ENCODE measurements at places on chromosomes 2 and 18.

DNA sequence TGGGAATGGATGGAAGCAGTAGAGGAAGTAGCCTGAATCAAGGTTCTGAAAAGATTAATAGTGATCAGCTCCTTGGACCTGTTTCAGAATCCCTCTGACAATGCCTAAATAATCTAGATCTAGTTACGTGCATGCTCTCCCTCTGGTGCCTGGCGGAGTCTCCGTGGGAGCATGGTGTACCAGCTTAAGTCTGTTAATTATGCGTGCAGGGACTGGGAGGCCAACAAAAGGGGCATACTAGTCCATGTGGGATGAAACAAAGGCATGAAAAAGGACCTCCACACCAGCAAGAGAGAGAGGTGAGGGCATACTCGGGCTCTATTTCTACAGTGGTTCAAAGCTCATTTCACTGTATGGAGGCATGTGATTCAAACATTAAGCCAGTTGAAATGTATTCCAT, 200.3 kb downstream of the DPP4 start:
- no peak for DNase-seq

DNA sequence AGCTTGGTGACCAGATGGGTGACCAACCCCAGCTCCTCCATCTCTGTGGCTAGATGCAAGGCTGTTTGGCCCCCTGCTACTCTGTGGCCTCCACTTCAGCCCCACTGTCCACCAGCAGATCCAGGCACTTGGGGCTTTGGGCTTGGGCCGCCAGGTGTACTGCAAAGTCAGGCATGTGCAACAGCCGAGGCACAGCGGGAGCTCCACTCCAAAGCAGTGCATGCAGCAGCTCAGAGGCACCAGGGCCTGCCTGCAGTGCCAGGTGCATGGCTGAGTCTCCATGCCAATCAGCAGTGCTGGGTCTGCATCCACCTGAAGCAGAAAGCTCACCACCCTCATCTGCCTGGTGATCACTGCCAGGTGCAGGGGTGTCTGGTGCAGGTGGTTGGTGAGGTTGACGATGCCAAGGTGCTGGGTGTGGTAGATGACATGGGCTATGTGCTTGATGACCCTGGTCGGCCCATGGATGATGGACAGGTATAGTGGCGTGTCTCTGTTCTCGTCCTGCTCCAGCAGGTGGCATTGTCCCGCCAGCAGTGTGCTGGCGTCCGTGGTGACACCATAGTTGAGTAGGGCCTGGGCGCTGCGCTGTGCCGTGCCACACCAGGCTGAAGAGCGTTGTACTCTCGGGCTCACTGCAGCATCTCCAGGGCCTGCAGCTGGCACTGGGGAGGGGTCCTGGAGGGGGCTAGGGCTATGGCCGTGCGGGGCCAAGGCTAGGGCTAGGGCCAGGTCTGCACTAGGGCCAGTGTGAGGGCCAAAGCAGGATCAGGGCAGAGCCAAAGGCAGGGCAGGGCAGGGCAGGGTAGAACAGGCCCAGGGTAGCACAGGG, 1.0 kb upstream of the ANKRD62 start:
- DNase-seq, result no peak

DNA sequence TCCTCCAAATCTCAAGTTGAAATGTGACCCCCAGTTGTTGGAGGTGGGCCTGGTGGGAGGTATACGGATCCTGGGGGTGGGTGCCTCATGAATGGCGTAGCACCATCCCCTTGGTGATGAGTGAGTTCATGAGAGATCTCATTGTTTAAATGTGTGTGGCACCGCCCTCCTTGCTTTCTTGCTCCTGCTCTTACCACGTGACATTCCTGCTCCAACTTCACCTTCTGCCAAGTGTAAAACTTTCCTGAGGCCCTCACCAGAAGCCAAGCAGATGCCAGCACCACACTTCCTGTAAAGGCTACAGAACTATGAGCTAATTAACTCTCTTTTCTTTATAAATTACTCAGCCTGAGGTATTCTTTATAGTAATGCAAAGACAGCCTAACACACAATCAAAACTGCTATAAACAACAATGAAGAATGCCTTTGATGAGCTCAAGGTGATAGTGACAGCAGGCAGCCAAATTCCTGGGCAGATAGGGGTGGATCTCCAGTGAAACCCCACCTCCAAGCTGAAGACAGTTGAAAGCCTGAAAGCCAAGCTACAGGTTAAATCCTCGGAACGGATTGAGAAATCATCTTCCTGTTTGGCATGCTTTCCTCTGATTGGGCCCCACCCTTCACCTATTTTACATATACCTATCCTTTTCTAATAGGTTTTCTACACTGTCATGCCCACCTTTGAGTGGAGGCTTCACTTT, 26.9 kb downstream of the MCEE start:
- DNase-seq, result no peak

GRCh38 chr18:7196421-7196820, 34.5 kb upstream of the LRRC30 start:
- no peak for DNase-seq

DNA sequence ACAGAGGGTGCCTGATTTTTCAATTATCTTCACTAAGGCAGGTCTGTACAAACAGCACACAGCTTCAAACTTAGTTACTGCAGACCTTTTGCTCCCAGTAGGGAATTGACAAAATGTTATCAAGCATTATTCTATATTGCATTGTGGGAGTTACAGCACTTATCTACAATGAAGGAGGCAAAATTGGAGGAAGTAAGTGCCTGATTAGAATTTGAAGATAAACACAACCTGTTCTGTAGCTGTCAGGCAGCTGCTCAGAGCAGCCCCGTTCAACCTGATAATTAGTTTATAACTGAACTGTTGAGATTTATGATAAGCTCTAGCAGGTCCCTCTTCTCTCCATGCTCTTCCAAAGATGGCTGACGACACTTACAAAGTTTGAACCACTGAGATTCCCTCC, 364.4 kb upstream of the CYRIA start:
- no peak for DNase-seq

DNA sequence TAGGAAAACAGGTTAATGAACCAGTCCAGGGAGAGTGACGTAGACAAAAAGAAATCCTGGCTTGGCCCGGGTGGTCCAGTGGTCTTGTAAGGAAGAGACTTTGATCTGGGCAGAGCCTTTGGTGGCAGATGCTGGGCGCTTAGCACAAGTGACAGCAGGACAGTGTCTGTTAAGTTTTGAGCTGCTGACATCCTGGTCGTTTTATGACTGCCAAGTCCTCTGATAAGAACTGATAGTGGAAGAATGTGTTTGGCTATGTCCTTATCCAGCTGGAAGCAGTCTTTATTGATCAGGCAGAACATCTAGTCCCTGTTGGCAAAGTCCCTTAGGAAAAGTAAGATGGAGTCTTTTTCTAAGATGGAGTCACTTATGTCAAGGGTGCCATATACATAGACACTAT, 27.4 kb upstream of the ZNF407 start:
- DNase-seq, result no peak

DNA sequence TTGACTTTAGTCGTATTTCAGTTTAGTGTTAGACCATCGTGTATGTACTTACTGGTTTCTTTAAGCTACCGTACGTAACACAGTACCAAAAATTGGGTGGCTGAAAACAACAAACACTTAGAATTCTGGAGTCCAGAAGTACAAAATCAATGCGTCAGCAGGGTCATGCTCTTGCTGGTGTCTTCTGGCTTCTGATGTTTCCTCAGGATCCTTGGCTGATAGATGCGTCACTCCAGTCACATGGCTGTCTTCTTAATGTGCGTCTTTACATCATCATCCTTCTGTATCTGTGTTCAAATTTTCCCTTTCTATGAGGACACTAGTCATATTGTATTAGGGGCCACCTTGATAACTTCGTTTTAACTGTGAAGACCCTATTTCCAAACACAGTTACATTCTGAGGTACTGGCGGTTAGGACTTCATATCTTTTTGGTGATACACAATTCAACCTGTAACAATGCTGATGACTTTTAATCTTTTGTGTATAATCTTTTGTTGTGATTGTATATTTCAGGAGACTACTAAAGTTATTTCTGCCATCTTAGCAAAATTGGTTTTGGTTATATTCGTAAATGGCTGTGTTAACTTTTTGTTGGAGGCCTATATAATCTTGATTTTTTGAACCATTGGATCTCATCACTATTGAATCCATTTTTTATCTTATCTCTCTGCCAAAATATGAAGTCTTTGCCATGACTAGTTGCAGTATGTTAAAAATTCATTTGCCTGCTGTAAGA, 25.4 kb downstream of the ACTR3 start:
- no peak for DNase-seq

- no peak for DNase-seq
These were observed 164.2 kb upstream of the SETBP1 start for GRCh38 chr18:44516450-44516849.

DNA sequence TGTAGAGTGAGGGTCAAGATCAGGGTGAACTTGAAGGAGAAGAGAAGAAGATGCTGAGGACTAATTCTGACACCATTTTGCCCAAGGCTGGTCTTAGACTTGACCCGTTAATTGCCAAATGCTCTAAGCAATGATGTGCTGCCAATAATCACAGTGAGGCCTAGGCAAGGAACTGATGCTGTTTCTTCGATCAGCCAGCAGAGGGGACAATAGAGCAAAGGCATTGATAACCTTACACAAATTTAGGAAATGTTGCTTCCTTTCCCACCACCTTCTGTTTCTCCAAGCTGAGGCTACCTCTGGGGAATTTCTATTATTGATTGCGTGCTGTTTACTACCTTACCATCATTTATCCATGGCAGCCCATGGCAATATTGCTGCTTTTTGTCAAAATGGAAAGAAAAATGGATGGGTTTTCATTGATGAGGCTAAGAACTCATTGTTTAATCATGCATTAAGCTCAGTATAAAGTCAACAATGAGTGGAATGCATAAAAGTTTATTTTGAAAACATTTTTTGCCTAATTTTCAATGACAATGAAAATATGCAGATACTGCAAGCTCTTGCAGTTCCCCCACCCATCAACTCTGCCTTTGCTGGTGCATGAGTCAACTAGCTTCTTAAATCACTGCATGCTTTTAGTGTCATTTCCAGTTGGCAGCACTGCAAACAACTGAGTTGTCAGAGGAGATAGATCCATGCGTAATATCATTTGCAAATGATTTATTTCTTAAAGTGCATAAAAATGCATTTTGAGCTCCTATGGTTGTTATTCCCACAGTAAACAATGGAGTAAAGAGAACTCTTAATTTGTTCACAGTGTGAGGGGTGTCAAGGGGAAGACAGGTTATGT, 116.4 kb upstream of the NYAP2 start:
- no peak for DNase-seq

DNA sequence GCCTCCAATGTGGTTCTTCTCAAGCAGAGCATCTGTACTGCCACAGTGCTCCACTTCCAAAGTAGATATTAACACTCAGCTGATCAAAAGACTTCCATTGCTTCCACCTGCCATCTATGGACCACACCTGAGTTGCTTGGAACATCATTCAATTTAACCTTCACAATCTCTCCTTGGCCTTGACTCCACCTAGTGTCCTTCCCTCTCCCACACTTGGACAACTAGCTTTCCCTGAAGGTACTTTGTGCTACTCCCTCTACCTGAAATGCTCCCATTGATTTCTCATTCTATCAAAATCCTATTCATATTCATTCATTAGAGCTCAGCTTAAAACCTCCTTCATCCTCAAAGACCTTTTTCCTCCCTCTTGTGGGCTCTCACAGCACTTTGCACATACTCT, 48.7 kb downstream of the SOWAHC start:
- no peak for DNase-seq

- DNase-seq, result no peak
These were observed 496.9 kb upstream of the HNMT start for GRCh38 chr2:137467246-137467862.

GRCh38 chr2:169815849-169816248, 8.9 kb downstream of the METTL5 start:
- DNase-seq, result peak; percentile 67
